GM23248 (cell line): ENCODE measurements at places on chromosomes 5 and 9. TPM values are rescaled to one million over a fixed set of nuclear protein-coding genes. Genes with fewer than 3 reads are reported as not detected.

DNA sequence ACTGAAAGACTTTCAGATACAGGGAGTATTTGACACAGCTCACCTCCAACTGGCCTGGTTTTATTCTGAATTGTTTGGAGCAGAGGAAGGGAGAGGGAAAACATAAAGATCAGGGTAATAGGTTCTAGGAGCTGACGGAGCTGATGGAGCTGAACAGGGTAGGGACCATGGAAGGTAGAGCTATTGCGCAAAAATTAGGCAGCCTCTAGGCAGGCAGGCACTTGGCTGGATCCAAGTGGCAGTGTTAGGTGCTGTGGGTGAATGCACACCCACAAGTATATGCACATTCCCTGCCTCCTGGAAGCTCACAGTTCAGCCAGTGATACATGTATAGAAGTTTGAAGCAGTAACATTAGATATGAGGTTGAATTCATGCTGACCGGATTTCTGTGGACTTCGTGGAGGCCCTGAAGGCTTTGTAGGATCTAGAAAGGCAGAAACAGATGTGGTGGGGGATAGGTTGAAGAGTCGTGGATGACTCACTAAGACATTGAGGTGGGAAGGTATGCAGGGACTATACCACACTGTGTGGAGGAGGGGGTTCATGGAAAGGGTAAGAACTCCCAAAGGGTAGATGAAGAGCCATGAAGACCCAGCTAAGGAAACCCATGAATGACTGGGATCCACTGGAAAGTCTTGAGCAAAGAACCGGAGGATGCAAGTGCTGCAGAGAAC, 50.8 kb downstream of the WWC1 start:
- peak; percentile 12 for DNase-seq

DNA sequence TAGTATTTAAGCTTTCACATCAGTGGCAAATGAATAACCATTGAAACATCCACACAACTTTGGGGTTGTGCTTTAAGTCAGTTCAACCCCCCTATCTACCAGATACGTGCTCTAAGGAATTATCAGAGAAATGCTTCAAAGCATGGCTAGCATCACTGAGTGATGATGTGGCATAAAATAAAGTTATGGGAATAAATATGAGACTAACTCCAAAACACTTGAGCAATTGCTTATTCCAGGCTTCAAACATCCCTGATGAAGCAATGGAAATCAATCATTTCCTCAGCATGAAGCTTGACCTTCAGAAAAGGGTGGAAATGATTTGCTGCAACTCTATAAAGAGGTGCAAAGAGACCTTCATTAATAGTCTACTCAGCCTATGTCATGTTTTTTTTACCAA, 292.0 kb upstream of the SMC2 start:
- DNase-seq: no peak

The ANKDD1B gene
- polyA plus RNA-seq: 0.15 and 0.20 TPM in 2 replicates

The GABRA1 gene
- polyA plus RNA-seq: not detected in 2 replicates

The MCC gene
- polyA plus RNA-seq: 3.1 and 3.4 TPM in 2 replicates

DNA sequence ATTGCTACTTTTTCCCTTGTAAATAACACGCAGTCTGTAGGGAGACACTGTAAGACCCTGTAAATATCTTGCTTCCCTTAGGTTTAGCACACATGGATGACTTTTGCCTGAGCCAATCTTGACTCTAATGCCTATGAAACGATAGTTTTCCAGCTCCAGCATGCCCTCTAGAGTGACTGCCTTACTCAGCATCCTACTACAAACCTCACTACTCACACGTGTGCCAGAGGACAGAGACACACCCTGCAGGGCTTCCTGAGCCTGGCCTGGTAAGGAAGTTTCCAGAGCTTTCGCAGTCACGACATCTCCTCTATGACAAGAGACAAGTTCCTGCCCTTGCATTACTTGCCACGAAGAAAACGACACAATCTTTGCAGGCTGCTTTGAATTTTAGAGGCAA, 138.1 kb downstream of the ATPSCKMT start:
- peak; percentile 88 for DNase-seq

DNA sequence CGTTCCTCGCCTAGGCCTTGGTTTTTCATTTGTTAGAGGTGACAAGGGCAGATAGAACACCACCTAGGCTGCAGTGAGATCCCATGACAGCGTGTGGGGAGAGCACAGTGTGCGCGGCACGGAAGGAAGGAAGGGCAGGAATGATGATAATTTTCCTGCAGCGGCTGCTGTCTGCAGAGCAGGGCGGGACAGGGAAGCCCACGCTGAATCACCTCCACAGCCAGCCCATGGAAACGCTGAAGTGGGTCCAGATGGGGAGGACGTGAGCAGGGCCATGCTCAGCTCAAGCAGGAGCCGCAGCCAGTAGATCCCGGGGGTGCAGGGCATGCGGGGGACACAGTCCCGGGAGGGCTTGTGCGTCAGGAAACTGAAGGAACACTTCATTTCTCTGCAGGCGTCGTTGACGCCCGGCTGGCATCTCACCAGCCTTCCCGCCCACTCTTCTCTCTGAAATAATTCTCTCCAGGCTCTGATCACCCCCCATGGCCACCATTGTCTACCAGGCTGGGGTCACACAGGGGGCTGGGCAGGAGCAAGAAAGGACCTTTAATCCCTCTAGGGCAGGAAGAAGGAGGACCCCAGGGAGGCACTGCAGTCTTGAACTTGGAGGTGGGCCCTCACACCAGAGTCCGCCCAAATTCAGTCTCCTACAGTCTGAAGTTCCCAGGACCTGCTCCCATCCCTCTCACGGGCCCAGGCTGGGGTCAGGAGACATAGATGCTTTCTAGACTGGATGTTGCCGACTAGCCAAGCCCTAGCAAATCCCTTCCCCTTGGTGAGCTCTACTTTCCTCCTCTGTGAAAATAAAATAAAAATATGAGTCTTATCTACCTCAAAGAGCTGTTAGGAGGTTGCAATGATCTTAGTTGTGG, 20.9 kb upstream of the SYNPO start:
- DNase-seq: peak; percentile 96

The APBA1 gene
- polyA plus RNA-seq: 0.93 and 1.6 TPM in 2 replicates

DNA sequence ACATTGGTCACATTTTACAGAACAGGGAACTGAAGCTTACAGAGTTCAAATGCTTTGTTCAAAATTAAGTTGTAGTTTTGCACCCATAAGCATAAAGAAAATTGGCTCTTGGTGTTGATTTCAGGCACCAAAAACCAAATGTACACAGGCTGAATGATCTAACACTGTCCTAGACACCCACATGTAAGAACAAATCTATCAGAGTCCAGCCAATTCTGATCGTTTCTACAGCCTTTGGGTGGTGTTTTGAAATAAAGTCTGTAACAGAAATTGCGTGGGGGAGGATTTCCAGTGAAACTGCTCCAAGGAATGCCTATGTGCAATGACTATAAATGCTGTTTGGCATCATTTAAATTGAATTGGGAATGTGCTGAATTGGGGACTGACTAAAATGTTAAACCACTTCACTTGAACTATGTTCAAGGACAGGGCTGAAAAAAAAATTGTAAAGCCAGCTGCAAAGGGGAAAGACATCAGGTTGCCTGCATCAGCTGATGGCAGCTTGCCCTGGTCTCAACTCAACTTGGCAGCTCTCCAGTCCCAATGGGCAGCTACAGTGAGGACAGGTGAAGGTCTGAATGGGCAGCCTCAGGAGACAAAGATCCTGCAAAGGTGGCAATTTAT, 92.2 kb upstream of the TRPC7 start:
- peak; percentile 4 for DNase-seq

The TNIP1 gene
- 43.1 and 43.2 TPM in 2 replicates for polyA plus RNA-seq

The SPINK4 gene
- polyA plus RNA-seq: not detected in 2 replicates

GRCh38 chr9:107778661-107779060, 289.1 kb upstream of the KLF4 start:
- no peak for DNase-seq

The TSSK1B gene
- not detected in 2 replicates for polyA plus RNA-seq

DNA sequence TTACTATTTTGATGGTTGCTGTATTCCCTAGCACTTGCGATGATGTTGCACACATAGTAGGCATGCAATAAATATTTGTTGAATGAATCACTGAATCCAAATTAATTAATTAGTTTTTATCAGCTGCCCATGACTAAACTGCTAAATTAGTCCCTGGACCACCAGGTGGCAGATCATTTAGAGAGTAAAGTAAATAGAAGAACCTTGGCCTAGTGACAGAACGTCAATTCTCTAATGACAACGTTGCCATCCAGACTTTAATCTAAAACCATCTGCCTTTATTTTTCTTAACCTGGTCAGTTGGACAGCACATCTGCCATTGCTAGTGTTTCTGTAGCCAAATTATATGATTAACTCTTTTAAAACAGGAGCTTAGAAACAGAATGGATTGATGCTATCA, 457.5 kb downstream of the KIF4B start:
- DNase-seq: no peak

DNA sequence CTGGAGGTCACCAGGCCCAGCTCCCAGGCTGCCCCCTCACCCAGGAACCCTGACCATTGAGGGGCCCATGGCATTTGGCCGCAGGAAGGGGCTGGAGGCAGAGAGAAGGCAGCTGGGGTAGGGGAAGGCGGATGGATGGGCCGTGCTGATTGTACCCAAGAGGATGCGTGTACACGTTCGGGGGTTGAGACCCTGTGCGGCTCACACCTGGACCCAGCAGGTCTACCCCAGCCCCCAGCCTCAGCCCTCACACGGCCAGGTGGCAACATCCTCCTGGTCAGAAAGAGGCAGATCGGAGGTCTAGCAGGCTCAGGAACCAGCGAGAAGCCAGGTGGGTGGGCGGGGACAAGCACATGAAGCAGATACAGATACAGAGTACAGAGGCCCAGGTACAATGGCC, 33.7 kb downstream of the NACC2 start:
- no peak for DNase-seq

The SLCO4C1 gene
- polyA plus RNA-seq: not detected in 2 replicates

- no peak for DNase-seq
These were observed 15.7 kb downstream of the NUP155 start for GRCh38 chr5:37355161-37355560.

GRCh38 chr5:179868541-179868940, 9.9 kb upstream of the MRNIP start:
- DNase-seq: no peak

DNA sequence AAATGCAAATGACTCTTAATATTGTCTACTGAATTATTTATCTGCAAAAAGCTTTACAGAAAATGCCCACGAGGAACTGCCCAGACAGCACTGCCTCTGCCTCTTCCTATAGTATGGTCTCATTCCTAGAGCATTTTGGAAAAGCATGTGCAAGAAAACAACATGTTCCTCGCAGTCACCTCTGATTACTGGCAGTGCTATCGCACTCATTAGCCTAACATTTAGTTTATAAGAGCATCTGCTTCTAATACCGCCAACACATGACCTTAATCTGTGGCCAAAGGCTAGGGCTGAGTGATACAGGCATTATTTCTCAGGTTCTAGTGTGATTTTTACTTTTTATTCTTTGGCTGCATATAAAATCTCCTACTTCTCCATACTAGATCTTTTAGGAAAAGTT, 259.2 kb downstream of the FBXL17 start:
- DNase-seq: peak; percentile 2

DNA sequence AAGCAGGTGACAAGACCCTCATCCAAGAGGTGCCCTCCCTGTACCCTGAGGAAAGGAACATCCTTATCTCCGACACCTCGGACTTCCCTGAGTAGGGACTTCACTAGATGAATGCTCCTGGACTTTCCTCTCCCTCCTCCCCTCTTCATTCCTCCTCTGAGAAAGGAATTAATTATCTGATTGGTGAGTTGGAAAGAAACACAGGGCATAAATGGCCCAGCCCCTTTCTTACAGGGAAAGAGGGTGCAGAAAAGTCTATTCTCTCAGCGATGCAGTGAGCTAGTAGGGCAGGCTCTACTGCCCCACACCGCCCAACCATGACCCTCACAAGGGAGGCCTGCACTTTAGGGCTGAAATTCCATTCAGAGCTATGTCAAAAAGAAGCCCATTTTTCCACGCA, 87.5 kb downstream of the TTC39B start:
- DNase-seq: no peak

DNA sequence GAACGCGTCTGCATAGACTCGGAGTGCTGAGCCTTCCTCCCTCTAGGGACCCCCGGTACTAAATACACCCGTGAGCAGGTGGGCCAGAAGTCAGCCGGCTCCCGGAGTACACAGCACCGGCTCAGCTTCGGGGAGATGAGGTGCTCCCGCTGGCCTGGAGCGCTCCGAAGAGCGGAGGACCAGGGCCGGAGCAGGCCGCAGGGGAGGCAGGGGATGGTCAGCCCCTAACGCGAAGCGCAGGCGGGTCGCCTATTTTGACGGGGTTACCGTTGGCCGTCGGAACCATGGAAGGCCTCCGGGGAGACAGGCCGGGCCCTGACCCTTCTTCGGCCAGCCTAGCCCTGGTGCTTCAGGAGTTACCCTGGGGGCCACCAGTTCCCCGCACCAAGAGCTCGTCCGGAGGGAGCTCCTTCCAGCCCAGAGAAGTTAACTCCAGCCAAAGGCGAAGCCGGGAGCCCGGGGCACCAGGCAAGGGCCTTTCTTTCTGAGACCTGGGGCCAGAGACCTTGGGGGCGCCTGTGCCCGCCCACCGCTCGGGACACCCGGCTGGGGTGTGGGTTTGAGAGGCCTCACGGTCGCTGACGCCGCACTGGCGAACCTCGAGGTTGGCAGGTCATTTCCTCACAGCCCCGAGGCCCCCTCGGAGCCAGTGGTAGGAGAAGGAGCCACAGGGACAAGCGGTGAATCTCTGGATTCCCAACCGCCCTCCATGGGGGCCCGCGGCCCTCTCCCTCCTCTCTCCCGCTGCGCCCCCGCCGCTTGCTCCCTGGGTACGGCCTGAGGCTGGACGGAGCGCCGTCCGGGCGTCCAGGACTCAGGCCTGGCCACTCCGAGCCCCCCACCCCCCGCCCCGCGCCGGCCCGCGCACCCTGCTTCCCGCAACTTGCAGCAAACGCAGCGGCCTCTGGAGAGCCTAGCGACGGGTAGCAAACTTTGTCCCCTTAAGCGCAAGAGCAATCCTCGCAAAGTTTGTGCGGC, 3.4 kb upstream of the IRX4 start:
- DNase-seq: no peak

The TAF11L4 gene
- not detected in 2 replicates for polyA plus RNA-seq

DNA sequence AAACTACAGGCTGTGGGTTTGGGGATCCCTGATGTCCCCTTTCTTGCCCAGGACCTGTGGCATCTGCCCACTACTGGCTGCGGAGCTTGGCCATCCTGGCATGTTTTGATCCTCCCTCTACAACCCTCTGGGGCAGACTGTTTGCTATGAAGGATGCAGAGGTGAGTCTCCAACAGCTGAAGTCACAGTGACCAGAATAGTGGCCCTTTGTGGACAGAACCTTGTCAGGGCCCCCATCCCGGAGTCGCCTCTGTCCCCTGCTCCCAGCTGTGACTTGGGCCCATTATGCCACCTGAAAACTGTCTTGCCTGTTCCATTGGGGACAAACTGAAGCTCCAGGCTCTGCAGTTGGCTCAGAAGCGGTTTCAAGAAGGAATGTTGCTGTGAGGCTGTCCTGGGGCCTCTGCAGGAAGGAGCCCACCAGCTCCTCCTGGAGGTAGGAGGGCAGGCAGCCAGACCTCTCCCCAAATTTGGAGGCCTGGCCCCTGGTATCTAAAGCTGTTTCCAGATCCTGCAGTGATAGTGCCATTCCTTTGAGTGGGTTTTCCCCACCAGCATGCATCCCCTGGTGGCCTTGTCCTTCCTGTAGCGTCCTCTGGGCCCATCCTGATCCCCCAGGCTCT, 93.3 kb downstream of the BARX1 start:
- no peak for DNase-seq
